SJSA1 (cell line): ENCODE measurements at places on chromosomes 12 and 14. TPM values are rescaled to one million over a fixed set of nuclear protein-coding genes. Genes with fewer than 3 reads are reported as not detected.

Gene SERPINA10
- total RNA-seq, result not detected in 2 replicates

Gene PAPLN
- 0.38 and 2.4 TPM in 2 replicates for total RNA-seq

Gene PAX9
- total RNA-seq, result 1.0 and 3.8 TPM in 2 replicates

DNA sequence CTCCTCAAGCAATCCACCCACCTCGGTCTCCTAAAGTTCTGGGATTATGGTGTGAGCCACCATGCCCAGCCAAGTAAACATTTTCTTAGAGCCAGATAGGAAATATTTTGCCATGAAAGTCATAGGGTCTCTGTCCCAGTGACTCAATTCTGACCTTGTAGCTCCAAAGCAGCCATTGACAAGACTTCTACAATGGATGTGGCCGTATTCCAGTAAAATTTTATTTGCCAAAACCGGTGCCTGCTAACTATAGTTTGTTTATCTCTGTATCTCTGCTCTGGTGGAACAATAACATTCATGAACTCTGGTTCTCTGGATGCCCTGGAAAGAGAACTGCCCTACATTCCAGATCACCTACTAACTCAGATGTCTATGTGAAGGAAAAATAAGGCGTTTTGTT is 54.6 kb upstream of the USP44 start:
- H3K36me3 ChIP-seq, result no peaks in the 10 kb centered on the region
- no peaks in the 10 kb centered on the region for H3K27me3 ChIP-seq
- no peak overlapping the region for H3K4me3 ChIP-seq
- peaks cover 54% of the 10 kb centered on the region for H3K4me1 ChIP-seq
- DNase-seq, result peak; percentile 58

GRCh38 chr14:89767861-89768268 is 186.7 kb downstream of the EFCAB11 start:
- no peaks in the 10 kb centered on the region for H3K27me3 ChIP-seq
- H3K27ac ChIP-seq, result no peak overlapping the region
- DNase-seq, result no peak
- no peaks in the 10 kb centered on the region for H3K36me3 ChIP-seq
- H3K4me3 ChIP-seq, result no peak overlapping the region

DNA sequence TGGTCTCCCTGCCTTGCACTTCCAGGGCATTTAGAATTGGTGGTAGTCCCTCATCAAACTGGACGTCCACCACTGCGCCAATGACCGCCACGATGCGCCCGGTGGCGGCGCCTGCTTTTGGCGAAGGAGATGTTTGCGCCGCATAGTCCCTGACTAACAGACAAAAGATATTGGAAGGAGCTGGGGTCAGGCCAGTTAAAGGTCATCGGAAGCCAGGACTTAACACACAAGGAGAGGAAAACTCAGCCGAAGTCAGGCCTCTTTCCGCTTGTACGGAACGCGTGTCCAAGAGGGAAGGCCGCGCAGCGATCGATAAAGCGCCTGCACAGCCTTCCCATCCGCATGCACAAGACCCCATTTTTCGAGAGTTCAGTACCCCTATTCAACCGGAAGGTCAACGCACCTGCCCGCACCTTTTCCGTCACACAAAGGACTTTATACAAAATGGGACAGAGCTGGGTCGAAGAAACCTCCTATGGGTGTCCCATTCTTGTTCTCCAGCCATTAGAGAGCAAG is 525 bp downstream of the ATP5F1B start:
- H3K36me3 ChIP-seq, result peaks cover 48% of the 10 kb centered on the region
- no peaks in the 10 kb centered on the region for H3K27me3 ChIP-seq
- H3K4me1 ChIP-seq, result peaks cover 7% of the 10 kb centered on the region; the same call in 1 of the 2 replicates
- H3K27ac ChIP-seq, result peak overlapping the region; percentile 6; the same call in 1 of the 2 replicates
- no peak for DNase-seq

Gene CLEC4D
- not detected in 2 replicates for total RNA-seq

DNA sequence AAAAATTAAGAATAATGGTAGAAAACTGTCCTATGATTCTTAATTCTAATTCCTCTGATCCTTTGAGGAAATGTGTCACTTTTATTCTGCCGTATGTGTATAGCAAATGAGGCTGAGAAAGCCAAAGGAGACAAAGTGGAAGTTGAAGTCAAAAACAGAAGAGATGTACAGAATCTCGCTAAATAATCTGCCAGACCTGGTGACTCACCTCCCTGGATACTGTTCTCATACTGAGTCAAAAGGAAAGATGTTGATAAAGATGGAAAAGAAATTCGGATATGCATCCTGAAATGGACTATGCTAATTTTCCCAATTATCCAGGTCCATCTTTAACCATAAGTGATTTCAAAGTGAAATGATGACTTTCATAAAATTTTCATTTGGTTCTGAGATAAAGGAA is 92.5 kb downstream of the DUSP6 start:
- H3K27ac ChIP-seq, result no peak overlapping the region
- DNase-seq, result no peak
- H3K4me3 ChIP-seq, result no peak overlapping the region
- no peaks in the 10 kb centered on the region for H3K27me3 ChIP-seq

DNA sequence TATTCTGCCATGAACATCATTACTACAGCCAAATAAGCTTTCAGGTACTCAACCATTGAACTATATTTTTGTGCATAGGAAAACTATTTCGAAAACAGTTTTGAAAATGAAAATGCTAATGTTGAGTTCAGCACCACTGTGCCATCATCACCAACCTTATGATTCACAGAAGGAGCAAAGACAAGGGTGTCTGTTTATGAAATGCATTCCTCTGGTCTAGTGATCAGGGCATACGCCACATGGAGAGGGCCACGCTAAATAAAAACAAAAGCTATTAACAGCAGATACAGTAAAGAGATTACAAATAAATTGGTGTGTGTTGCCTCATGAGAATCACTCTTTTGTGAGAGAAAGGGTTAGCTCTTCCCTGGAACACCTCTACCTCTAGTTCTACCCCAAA is 43.2 kb upstream of the BMAL2 start:
- H3K4me1 ChIP-seq, result peaks cover 30% of the 10 kb centered on the region
- no peaks in the 10 kb centered on the region for H3K27me3 ChIP-seq
- no peaks in the 10 kb centered on the region for H3K36me3 ChIP-seq
- 0 out of 2 replicates have a peak overlapping the region, but pooled peaks have one; percentile 21 for H3K27ac ChIP-seq

GRCh38 chr14:51620056-51620455 is 31.7 kb upstream of the FRMD6 start:
- H3K36me3 ChIP-seq, result no peaks in the 10 kb centered on the region
- no peak for DNase-seq
- no peak overlapping the region for H3K4me3 ChIP-seq
- no peak overlapping the region for H3K27ac ChIP-seq
